ENCODE measurements at places on chromosomes 5 and 9. TPM values are rescaled to one million over a fixed set of nuclear protein-coding genes. Genes with fewer than 3 reads are reported as not detected.

Gene OR1J2
- total RNA-seq: not detected

Gene EIF4E1B
- total RNA-seq: not detected

Gene CCNO
- 3.3 TPM for total RNA-seq

Gene PAPPA
- total RNA-seq: 31.5 TPM

Gene PCDHA4
- not detected for total RNA-seq

Gene PCDHGB4
- 7.6 TPM for total RNA-seq

Gene GOLGA1
- 12.4 TPM for total RNA-seq

Gene GHR
- total RNA-seq: 1.5 TPM

Gene TNIP1
- total RNA-seq: 88.8 TPM

Gene LCP2
- total RNA-seq: not detected

Gene PCDHB2
- total RNA-seq: 4.9 TPM

Gene HTR1A
- not detected for total RNA-seq

Gene NADK2
- 41.2 TPM for total RNA-seq

Gene TEX48
- total RNA-seq: not detected

Gene CTXN3
- total RNA-seq: not detected

Data from GM23248 (cell line).